ENCODE measurements at places on chromosomes 2 and 18. TPM values are rescaled to one million over a fixed set of nuclear protein-coding genes. Genes with fewer than 3 reads are reported as not detected.
A peak's percentile ranks its signal among the peaks of the same experiment; 100 is the strongest.

The CAVIN2 gene
- polyA plus RNA-seq, result 28.1 TPM

The PLEKHH2 gene
- polyA plus RNA-seq, result 3.1 TPM

The POTEF gene
- 1.2 TPM for polyA plus RNA-seq

The MPPE1 gene
- polyA plus RNA-seq, result 10.6 TPM

The ESPNL gene
- polyA plus RNA-seq, result 0.45 TPM

The SLC5A7 gene
- not detected for polyA plus RNA-seq

The METTL21A gene
- 36.7 TPM for polyA plus RNA-seq

The PTPRM gene
- 97.3 TPM for polyA plus RNA-seq

The CD8B2 gene
- not detected for polyA plus RNA-seq

The SMYD1 gene
- polyA plus RNA-seq, result not detected

DNA sequence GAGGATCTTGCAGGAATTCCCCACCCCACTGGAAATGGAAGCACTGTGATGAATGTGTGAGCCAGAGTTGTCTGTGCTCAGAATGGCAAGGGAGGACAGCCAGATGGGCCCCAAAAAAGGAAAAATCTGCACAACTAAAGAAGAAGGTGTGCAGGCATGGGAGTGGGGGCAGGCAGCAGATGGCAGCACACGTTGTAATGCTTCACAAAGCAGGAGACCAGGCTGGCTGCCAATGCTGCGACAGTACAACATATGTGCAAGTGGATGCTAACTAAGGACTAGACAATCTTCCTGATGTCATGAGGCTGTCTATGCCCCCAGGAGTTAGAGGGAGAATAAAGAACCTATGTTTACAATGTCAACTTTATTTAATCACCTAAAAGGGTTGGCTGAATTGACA, 27.2 kb downstream of the ST6GAL2 start:
- DNase-seq, result no peak
- H3K4me1 ChIP-seq, result no peaks in the 10 kb centered on the region
- no peak overlapping the region for H3K27ac ChIP-seq
- H3K4me3 ChIP-seq, result no peak overlapping the region

DNA sequence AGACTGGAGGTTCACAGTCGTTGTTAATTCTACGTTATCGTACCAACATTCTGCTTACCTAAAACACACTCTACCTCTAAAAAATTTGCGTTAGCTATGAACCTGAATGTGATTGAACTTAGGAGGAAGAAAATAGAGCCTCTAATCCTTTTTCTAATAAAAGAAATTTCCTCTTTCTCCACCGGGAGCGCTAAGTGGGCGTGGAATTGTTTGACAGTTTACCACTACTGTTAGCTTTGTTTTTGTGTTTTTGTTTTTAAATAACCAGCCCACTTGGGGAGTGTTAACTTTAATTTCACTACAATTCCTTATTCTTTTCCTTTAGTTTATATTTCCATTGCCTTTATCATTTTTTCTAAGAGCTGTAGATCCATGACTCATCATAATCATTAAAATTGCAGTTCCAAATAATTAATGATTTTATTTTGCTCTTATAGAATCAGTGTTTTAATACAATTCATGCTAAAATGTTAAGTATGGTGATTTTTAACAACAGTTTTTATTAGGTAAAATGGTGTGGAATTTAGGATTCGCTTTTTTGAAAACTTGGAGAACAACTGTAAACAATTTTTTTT, 55.0 kb upstream of the ITM2C start:
- H3K4me3 ChIP-seq, result no peak overlapping the region
- no peak for DNase-seq
- no peak overlapping the region for H3K27ac ChIP-seq
- H3K27me3 ChIP-seq, result no peaks in the 10 kb centered on the region
- H3K36me3 ChIP-seq, result peaks cover 12% of the 10 kb centered on the region

DNA sequence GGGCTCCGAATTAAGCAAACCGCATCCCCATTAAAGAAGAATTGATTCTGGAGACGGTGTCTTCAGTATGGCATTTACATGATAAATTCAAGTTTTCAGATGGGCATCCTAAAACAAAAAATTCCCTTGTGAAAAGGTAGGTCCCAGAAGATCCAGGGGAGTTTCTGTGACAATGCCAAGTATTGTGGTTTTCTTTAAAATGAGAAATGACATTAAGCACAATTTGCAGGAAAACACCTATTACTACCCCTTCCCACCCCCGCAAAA, 689 bp upstream of the YWHAQ start:
- DNase-seq, result no peak
- H3K27ac ChIP-seq, result no peak overlapping the region
- H3K27me3 ChIP-seq, result no peaks in the 10 kb centered on the region
- H3K36me3 ChIP-seq, result peaks cover 20% of the 10 kb centered on the region
- peak overlapping the region; percentile 63 for H3K4me3 ChIP-seq
- H3K4me1 ChIP-seq, result peaks cover 62% of the 10 kb centered on the region

DNA sequence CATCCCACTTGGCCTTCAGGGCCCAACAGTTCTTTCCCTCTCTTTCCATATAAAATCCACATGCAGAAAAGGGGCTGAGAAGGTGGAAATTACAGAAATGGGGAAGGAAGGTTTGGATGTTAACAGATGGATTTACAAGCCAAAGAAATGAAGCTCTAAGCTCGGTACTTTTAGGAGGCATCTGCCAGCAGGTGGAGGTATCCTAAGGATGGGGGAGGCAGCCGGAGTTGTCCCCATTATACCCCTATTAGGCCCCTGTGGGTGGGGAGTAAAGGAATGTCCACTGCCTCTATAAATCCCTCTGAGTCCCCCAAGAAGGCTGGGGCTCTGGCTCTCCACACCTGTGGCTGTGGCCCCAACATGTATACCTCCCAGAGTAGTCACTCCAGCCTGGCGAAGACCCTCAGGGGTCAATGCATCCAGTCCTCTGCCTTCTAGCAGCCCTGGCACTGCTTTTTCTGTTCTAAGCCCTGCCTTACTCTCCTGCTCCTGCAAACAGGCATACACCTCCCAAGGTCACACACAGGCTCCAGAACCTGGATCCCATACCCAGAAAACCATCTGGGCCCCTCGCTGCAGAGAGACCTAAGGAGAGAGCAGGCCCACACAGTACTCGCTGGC, 1.2 kb downstream of the FBXO41 start:
- peak overlapping the region; percentile 50 for H3K27ac ChIP-seq
- no peaks in the 10 kb centered on the region for H3K36me3 ChIP-seq
- no peaks in the 10 kb centered on the region for H3K27me3 ChIP-seq

DNA sequence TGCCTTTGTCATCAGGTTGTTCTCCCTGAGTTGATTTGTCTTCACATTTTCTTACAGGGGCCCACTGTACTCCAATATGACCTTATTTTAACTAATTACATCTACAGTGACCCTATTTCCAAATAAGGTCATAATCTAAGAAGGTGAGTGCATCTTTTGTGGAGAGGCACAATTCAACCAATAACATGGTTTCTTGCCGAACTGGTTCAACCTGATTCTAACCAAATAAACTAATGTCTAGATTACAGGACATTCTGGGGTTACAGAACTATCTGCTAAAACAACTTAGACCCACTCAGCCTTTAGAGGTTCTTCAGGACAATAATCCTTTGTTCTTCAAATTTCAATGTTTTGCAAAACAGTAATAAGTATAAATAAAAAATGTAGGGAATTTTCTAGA, 496.5 kb upstream of the SOX11 start:
- H3K27ac ChIP-seq, result no peak overlapping the region
- no peak overlapping the region for H3K4me3 ChIP-seq
- no peaks in the 10 kb centered on the region for H3K27me3 ChIP-seq
- no peaks in the 10 kb centered on the region for H3K36me3 ChIP-seq
- no peak for DNase-seq

DNA sequence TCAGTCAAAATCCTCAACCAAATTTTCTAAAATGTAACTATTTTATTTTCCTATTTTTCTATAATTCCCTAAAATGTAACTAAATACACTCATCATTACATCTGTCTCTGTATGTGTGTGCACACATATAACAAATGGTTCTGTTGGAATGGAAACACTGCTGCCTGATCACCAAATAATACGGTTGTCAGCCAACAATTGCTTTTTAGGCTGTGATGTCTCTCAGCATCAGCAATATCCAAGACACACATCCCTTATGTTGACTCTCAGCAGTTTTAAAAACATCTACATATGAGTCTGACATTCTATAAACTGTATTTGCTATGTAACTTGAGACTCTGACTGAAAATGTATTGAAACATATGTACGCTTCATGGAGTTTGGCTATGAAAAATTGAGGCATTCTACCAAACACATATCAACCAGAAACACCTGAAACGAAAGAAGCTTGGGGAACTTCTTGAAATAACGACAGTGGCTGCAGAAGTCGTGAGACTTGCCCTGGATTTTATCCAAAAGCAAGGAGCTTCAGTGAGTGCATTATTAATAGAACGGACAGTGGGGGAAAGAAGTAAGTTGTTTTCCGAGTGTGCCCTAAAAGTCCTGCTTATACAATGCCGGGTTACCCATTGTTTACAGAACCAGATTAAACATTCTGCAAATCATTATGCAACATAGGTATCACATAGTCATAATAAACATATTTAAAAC, 110.2 kb upstream of the ITGB6 start:
- H3K4me3 ChIP-seq, result no peak overlapping the region
- H3K27me3 ChIP-seq, result no peaks in the 10 kb centered on the region
- H3K4me1 ChIP-seq, result no peaks in the 10 kb centered on the region
- H3K27ac ChIP-seq, result no peak overlapping the region
- no peak for DNase-seq
- peaks cover 6% of the 10 kb centered on the region for H3K36me3 ChIP-seq

DNA sequence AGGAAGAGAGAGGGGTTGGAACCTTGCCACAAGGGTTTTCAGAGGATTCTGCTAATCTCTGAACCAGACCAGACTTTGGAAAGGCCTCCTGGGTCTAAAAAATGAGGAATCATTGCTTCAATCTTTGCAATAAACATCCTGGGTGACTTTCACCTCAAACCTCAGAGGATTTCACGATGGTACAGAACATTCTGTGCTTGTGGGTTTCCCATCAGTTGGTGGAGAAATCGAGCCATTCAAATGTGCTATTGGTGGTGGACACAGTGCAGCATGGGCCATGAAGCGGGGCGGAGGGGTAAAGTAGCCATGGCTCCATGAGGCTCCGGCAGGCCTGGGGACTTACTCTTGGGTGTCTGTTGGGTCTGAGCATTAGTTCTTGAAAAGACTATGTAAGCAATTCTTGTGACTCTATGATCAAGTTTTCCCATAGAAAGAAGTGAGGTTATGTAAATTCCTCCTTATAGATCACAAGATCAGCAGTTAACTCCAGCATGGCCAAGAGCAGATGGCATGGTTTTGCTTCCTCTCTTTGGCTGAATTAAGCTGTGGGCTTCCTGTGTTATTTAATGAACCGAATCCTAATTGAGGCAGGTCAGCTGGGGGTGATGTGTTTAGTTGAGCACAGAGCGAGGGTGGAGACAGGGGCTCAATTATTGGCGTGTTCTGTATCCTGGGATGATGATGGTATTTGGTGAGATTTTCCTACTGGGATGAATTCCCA, 1.9 kb upstream of the IL1R2 start:
- peaks cover 45% of the 10 kb centered on the region for H3K27me3 ChIP-seq
- no peak overlapping the region for H3K4me3 ChIP-seq
- no peak for DNase-seq
- H3K4me1 ChIP-seq, result peaks cover 44% of the 10 kb centered on the region
- no peaks in the 10 kb centered on the region for H3K36me3 ChIP-seq

DNA sequence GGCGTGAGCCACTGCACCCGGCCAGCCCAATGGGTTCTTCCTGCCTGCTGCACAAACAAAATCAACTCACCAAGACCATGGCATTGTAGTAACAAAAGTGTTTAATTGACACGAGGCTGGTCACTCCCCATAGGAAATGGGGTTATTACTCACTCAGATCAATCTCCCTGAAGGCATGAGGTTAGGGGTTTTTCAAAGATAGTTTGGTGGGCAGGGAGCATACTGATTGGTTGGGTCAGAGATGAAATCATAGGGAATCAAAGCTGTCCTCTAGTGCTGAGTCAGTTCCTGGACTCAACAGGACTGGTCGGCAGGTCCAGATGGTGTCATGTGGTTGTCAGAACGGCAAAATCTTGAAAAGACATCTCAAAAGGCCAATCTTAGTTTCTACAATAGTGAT, 122.1 kb downstream of the TMEM17 start:
- no peak overlapping the region for H3K4me3 ChIP-seq
- peaks cover 12% of the 10 kb centered on the region for H3K27me3 ChIP-seq
- DNase-seq, result no peak
- no peaks in the 10 kb centered on the region for H3K36me3 ChIP-seq
- H3K4me1 ChIP-seq, result no peaks in the 10 kb centered on the region
- no peak overlapping the region for H3K27ac ChIP-seq

DNA sequence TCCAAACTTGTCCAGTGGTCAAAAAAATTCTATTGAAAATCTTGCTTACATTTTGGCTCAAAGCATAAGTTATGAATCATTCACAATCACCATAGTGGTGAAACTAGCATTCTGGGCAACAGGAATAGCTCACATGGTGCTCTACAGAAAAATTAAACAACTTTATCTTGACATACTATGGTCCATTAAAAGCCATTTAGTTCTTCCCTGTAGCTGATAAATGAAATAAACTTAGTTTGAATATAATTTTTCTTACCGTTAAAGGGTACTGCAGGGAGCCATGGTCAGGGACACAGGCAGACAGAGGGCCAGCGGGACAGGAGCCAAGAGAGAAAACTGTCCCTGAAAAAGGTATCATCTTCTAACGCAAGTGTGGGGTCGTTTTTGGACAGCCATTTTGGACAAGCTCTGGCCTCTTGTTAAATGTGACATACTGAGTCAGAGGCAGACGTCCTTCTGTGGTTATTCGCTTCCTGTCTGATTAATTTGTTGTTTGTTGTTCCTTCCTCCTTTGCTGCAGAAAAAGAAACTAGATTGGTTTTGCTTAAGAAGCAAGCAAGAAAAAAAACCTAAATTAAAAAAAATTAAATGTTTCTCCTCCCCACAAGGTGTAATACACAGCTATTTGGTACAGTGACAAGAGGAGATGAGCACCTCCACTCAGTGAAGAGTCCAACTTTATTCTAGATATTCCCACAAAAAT, at the start of gene WIPF1:
Gene WIPF1 (minus strand): TSS at position 460 of the 703 bp plus-strand sequence. CDS start 12,231 bp downstream, outside the sequence.
- no peak within 1 kb of the TSS for H3K4me3 ChIP-seq
- no peak for DNase-seq
- no peaks in the 10 kb centered on the region for H3K4me1 ChIP-seq
- H3K27me3 ChIP-seq, result no peaks in the 10 kb centered on the region

GRCh38 chr2:69082430-69082997, 69.5 kb downstream of the ANTXR1 start:
- no peaks in the 10 kb centered on the region for H3K27me3 ChIP-seq
- DNase-seq, result peak; percentile 92
- peaks cover 13% of the 10 kb centered on the region for H3K36me3 ChIP-seq
- no peak overlapping the region for H3K4me3 ChIP-seq

- no peak overlapping the region for H3K4me3 ChIP-seq
- peaks cover 4% of the 10 kb centered on the region for H3K27me3 ChIP-seq
Observed at GRCh38 chr2:216299588-216299987, 72.7 kb downstream of the MARCHF4 start.

- DNase-seq, result no peak
- no peak overlapping the region for H3K27ac ChIP-seq
- no peak overlapping the region for H3K4me3 ChIP-seq
- H3K27me3 ChIP-seq, result no peaks in the 10 kb centered on the region
Observed at GRCh38 chr2:79275197-79275596, 115.6 kb upstream of the REG3A start.

- H3K27me3 ChIP-seq, result peaks cover 2% of the 10 kb centered on the region
- no peak for DNase-seq
- H3K36me3 ChIP-seq, result no peaks in the 10 kb centered on the region
- H3K4me3 ChIP-seq, result no peak overlapping the region
- peaks cover 8% of the 10 kb centered on the region for H3K4me1 ChIP-seq
Observed at GRCh38 chr2:25347205-25347815, 5.6 kb upstream of the DNMT3A start.

- no peak overlapping the region for H3K4me3 ChIP-seq
- no peaks in the 10 kb centered on the region for H3K36me3 ChIP-seq
- 0 out of 2 replicates have a peak, but pooled peaks cover 8% of the 10 kb centered on the region for H3K4me1 ChIP-seq
- no peak overlapping the region for H3K27ac ChIP-seq
- H3K27me3 ChIP-seq, result peaks cover 8% of the 10 kb centered on the region
Observed at GRCh38 chr2:47566207-47566858, 163.4 kb downstream of the MSH2 start.

All from HepG2 (cell line).